ENCODE measurements at places on chromosomes 12 and 14.

GRCh38 chr14:51716610-51717009, 64.9 kb downstream of the FRMD6 start:
- peak; percentile 33 for DNase-seq

GRCh38 chr12:52980650-52981423, 25.4 kb upstream of the EIF4B start:
- DNase-seq: peak; percentile 86

DNA sequence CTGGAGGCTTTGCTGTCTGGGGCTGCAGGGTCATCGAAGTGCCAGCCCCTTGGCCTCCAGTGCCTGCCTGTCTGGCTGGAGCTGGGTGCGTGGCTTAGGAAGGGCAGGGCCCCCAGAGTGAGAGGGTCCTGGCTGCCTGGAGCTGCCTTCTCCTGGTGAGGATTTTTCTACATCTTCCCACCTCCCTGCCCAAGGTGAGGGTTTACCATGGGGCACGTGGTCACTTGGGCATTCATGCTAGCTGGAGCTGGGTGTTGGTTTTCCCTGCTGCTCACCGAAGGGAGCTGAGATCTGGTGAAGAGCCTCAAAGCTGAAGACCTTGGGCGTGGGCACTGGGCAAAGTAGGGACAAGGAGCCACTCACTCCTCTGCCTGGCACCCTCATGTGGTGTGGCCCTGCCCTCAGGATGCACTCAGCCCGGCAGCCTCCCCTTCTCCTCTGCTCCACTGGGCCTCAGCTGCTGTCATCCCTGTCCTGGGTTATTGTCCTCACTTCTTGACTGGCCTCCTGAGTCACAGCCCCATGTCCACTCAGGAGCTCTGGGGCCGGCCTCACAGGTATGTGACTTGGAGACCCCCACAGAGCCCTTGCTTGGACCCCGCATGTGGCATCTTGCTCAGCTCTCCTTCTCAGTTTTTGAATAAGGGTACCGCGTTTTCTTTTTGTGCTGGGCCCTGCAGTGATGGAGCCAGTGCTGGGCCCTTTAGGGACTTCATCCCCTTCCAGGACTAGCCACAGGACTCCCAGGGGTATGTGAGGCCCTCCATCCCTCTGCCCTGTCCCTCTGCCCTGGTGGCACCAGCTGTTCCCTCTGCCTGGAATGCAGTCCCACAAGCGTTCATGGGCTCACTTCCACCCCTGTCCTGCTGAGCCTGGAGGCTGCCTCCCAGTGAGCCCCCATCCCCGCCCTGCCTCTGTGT, 1.6 kb downstream of the CEP170B start:
- no peak for DNase-seq

DNA sequence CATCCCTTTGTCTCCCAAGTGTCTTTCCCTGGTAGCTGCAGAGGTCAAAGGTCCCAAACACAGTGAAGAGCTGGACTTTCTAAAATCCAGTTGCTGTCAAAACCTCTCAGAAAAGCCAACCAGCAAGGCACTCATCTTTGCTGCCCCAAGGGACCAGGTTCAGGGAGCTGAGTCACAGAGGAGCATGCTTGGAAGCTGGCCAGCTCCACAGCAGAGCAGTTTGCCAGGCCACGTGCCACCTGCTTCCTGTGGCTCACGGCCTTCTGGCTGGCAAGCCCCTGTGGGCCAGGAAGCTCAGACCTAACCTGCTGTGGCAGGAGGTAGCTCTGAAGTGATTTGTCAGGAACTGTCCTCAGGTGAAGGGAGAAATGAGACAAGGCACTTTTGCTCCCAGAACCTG, 3.6 kb downstream of the ISCU start:
- peak; percentile 72 for DNase-seq

DNA sequence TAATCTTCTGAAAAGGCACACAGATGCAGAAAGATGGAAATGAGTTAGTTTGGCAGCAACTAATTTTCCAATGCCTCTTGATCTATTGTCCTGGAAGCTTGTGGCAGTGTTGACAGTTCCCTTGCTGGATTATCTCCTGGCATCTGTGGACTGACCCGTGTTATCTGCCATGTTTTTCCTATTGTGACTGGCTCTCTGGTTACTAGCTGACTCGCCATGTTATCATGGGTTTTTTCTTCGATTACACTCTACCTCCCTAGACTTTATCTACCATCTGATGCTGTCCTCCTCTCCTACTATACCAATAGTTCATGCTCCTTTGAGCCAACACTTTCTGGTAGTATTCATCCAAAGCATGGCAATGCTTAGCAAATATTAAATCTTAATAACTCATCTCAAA, 63.3 kb upstream of the FLRT2 start:
- no peak for DNase-seq

DNA sequence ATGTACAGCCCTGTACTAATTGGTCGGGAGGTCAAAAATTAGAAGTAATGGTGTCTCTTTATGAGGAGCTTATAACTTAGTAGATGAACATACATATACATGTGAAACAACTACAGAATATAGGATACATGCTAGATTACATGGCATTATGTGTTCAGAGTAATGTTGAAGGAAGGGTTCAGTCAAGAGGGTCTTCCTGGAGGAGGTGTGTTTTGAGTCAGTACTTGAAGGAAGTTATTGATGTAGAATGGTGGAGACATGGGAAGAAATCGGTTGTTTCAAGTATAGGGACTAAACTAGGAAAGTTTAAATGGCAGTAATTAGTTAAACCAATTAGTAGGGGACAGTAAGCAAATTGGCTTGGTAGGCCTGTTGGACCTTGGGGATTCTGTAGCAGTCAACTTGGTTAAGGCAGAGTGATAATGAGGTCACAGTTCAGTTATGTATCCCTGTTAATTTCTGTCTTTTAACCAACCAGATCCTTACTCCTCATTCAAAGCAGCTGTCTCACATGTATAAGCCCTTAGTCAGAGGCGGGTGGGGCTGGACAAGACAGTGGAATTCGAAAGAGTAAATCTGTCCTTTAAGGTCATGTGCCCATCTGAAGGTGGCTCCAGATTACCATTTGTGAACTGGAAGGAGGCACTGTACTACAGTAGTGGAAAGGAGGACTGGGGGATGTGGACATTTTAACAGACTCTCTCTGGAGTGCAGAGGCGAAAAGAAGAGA, 3.5 kb upstream of the ANKRD52 start:
- peak; percentile 85 for DNase-seq

- no peak for DNase-seq
Measured at GRCh38 chr14:102490456-102490855, 19.1 kb downstream of the ANKRD9 start.

- no peak for DNase-seq
Measured at GRCh38 chr14:90560991-90561390, 164.2 kb downstream of the CALM1 start.

DNA sequence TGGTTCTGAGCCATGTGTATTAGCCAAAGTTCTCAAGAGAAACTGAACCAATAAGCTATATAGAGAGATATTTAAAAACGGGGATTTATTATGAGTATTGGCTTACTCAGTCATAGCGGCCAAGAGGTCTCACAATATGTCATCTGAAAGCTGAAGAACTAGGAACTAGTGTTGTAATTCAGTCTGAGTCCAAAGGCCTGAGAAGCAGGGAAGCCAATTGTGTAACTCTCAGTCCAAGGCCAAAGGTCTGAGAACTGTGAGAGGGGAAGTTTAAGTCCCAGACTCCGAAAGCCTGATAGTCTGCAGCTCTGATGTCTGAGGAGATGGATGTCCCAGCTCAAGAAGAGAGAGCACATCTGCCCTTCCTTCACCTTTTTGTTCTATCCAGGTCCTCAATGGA, 344.8 kb upstream of the USP15 start:
- DNase-seq: no peak

- DNase-seq: no peak
Measured at GRCh38 chr14:91138511-91139359, 24.9 kb downstream of the DGLUCY start.

GRCh38 chr12:48285751-48286650, 64.7 kb downstream of the ZNF641 start:
- no peak for DNase-seq

- DNase-seq: peak; percentile 7
Measured at GRCh38 chr14:76644855-76645518, 116.3 kb upstream of the VASH1 start.
